NB4 (cell line): ENCODE measurements at places on chromosomes 7 and 10.

GRCh38 chr7:87220026-87220733 lies 648 bp upstream of the TMEM243 start:
- peak; percentile 40 for DNase-seq

DNA sequence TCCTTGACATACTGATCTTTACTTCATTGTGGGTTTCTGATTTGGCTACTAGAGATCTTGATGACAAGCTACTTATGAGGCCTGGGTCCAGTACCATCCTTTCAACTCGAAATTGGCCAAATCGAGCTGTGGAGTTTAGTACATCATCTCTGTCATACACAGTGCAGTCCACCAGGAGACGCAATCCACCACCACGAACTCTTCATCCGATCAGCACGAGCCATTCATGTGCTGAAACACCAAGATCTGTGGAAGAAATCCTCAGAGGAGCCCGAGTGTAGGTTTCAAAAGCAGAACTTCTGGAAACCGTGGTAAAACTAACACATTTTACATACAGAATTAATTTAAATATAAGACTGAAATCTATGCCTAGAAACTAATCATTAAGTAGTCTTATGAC lies 14.2 kb downstream of the DNAJC9 start:
- DNase-seq = peak; percentile 51

DNA sequence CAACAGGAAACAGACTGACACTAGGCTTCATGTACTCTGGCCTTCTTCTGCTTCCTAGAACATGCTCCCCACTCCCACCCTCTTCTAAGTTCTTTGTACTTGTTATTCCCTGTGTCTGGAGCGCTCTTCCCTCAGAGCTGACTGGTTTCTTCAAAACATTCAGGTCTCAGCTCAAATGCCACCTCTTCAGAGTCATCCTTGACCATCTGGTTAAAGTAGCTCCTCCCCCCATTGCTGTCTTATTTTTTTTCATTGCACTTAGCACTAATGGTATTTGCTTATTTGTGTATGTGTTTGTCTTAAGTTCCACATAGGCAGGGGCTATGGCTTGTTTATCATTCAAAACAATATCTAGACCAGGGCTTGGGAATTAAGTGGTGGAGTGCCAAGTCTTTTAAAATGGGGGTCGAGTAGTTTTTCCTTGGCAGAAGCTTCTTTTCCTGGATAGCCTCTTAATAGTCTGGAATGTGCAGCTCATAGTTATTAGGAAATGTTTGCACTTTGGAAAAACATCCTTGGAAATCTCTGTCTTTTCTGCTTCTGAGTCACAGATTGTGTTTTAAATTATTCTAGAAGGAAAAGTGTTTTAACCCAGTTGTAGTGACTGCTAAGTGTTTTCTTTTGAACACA lies 60.0 kb downstream of the RALA start:
- no peak for DNase-seq

GRCh38 chr10:36173364-36173763 lies 531.3 kb upstream of the FZD8 start:
- no peak for DNase-seq

- no peak for DNase-seq
These were observed 132.4 kb upstream of the GDF10 start for GRCh38 chr10:47167591-47167990.

DNA sequence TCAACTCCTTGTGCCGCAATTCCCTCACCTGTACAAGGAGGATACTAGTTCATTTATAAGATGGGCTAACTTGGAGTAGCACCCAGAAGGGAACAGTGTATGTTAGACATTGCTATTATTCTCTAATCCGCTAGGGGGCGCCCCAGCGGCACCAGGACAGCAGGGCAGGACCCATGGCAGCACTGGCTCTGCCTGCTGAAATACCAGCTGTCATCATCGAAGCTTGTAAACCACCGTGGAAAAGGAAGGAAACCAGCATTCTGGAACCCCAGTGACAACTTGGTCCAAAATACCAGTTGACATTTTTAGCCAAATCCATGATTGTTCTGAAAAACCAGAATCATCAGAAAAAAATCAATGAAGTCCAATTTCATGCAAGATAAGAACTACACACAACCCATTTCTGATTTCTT lies 134.4 kb downstream of the ITGA8 start:
- peak; percentile 55 for DNase-seq
